ENCODE measurements at places on chromosomes 7 and 10. TPM values are rescaled to one million over a fixed set of nuclear protein-coding genes. Genes with fewer than 3 reads are reported as not detected.

DNA sequence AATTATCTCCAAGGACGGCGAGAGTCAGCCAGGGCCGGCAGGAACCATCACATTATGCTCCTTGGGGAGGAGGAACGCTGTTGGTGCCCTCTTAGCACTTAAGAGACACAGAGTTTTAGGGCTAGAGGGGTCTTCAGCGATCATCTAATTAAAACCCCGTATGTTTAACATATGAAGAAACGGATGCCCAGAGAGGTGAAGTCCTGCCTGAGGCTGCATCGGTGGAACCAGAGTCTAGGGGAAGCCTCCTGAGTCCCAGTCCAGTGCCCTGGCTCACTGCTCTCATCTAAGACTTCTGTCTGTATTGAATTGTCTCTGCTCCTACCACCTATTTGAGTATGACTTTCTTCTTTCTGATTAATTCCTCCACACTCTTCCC lies 688 bp upstream of the ABCB4 start:
- no peak for DNase-seq

Gene DNAJB6
- 52.5 TPM for total RNA-seq

DNA sequence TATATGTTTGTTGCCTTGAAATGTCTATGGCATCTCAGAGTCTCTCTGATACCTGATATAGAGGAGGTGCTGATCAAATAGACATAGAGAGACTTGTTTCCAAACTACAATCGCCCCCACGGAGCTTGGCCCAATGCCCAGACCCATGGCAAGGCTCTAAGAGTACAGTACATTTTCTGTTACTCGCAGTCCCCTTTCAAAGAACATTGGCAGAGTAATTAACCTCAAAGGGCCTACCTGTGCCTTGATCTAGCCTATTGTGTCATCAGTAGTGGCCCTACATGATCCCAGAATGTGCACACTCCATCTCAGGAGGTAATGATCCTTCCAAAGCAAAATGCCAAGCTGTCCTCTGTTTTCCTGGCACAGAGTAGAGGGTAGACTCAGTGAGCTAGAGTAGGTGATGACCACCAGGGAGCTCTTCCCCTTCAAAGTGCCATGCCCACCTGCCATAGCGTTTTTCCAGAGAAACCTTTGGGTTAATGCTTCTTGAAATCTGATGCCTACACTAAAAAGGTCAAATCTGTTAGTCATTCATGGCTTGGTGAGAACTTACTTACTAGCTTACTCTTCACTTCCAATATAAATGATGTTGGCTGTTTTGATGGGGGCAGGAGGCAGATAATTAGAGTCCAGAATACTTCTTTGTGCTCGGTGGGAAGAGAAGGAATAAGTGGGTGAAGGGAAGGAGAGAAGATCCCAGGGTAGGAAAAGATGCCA lies 41.2 kb upstream of the ACSL5 start:
- no peak for DNase-seq

DNA sequence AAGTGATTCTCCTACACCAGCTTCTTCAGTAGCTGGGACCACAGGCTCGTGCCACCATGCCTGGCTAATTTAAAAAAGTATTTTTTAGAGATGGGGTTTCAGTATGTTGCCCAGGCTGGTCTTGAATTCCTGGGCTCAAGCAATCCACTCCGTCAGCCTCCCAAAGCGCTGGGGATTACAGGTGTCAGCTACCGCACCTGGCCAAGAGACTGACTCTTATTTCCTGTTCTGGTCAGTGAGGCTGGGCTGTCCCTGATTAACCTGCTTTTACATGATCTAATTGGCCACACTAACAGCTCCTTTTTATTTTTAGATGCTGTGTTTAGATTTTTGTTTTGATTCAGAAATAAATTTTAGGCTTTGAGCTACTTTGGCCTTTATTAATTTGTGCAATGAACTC lies 203.9 kb downstream of the NXPH1 start:
- DNase-seq = no peak

- DNase-seq = no peak
Observed at GRCh38 chr10:70435241-70436085, 6.0 kb downstream of the NODAL start.

Gene CHST12
- 8.4 TPM for total RNA-seq

DNA sequence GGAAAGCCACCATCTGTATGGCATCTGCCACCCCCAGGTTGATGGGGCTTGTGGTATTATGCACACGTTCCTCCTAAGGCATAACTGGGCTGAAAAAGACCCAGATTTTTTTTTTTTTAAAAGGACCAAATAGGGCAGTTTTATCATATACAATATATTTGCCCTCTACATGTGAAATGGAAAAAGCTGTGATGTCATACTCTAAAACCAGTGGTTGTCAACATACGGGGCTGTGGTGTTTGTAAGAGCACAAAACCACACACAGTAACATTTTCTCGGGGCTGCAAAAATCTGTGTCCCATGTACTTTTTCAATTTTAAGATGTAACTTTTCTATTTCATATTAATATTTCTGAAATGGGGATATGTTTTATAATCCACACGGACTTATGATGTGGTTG lies 34.9 kb downstream of the FAM171A1 start:
- no peak for DNase-seq

Gene MYH16
- total RNA-seq = 0.13 TPM

Gene GPNMB
- total RNA-seq = 5.9 TPM

DNA sequence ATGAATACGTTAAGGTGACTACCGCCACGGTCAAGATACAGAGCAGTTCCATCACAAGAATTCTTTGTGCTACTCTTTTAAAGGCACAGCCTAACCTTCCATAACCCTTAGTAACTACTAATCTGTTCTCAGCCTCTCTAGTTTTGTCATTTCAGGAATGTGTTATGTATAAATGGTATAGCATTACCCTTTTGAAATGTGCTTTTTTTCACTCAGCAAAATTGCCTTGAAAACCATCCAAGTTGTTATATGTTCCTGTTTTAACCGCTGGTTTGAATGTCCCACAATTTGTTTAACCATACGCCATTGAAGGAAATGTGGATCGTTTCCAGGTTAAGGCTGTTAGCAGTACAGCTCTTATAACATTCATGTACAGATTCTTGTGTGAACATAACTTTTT lies 32.0 kb downstream of the WAC start:
- DNase-seq = no peak

Gene PTPRZ1
- total RNA-seq = not detected

- no peak for DNase-seq
Observed at GRCh38 chr10:92354587-92354986, 63.6 kb downstream of the MARCHF5 start.

GRCh38 chr10:44733501-44734488 lies 177.3 kb upstream of the TMEM72 start:
- DNase-seq = no peak

Gene ZNF488
- total RNA-seq = not detected

GRCh38 chr7:116500078-116500853 lies 728 bp downstream of the CAV2 start:
- DNase-seq = no peak

DNA sequence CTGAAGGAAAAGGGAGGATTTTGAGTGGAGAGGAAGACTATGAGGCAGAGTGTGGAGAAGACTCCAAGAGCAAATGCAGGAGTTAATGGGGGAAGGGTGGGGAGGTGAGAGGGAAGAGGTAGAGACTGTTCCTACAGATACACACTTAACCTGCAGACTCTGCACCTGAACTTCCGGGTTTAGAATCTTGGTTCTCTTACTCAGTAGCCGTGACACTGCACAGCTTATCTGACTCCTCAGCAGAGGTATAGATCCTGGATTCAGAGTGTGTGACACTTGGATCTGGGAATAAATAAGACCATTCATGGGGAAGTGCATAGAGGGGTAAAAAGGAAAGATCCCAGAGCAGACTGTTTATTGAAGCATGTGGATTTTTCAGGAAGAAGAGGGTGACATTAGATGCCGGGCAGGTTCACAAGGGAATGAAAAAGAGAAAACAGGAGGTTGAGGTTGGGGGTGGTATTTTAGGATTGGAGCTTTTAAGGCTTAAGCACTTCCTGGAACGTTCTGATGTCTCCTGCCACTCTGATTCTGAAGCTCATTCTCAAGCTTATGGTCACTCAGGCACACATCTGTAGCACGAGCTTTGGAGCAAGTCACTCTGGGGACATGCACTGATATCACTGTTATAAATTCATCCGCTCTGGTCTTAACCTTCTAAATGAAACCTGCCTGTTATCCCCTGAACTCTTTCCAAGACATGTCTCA lies 5.7 kb upstream of the ZC3HAV1L start:
- no peak for DNase-seq

DNA sequence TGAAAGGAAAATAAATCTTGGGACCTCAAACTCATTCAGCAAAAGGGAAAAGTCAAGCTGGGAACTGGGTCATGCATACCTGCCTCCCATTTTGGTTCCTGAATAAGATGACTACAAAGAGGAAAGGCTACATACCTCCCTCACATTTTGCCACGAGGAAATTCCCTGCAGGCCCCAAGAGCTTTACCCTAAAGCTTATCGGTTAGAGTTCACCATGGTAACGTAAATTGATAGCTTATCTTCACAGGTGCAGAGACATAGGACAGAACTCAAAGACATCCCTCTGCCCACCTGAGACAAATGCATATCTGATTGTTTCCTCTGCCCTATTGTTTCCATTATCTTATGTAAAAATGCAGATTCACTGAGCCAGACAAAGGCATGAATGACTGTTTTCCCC lies 31.5 kb upstream of the GRB10 start:
- DNase-seq = no peak

- DNase-seq = no peak
Observed at GRCh38 chr7:153440715-153441114, 611.5 kb upstream of the DPP6 start.

- DNase-seq = peak; percentile 57
Observed at GRCh38 chr7:148912758-148913541, 28.9 kb upstream of the EZH2 start.

GRCh38 chr7:124718032-124718766 lies 47.4 kb downstream of the GPR37 start:
- no peak for DNase-seq

GRCh38 chr10:10540398-10540797 lies 477.3 kb upstream of the CELF2 start:
- no peak for DNase-seq

DNA sequence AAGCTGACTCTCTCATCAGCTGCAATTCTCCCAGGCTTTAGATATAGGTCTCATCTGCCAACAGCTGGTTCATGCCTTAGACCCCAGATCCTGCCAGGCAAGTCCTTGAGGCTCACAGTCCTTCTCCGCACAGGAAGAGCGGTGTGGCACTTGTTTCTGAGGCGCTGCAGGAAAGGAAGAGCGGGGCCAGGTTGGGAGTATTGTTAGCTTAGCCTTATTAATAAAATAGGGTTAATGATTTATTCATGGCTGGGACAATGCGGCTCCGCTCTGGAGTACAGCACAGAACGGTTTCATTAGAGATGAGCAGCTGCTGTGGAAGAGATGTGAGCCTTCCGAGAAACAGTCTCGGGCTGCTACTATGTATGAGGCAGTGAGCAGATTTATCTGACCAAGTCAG lies 78.1 kb downstream of the FZD1 start:
- no peak for DNase-seq

DNA sequence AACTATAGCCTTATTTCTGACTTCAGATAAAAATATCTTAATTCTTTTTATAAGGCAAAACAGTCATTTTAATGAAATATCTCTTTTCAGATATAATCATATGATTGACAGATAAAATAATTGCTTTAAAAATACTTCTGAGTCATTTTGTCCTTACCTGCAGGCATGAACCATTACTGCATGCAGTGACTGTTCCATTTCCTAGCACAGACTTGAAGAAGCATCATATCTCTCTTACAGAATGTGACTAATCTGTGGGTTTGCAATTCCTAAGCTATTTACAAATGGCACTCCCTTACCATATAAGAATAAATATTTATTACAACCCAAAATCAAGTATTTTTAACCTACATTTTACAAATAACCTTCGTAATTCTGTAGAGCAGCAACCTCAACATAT lies 120.7 kb downstream of the SRPK2 start:
- no peak for DNase-seq

GRCh38 chr10:69421611-69422308 lies 5.0 kb upstream of the TACR2 start:
- no peak for DNase-seq

DNA sequence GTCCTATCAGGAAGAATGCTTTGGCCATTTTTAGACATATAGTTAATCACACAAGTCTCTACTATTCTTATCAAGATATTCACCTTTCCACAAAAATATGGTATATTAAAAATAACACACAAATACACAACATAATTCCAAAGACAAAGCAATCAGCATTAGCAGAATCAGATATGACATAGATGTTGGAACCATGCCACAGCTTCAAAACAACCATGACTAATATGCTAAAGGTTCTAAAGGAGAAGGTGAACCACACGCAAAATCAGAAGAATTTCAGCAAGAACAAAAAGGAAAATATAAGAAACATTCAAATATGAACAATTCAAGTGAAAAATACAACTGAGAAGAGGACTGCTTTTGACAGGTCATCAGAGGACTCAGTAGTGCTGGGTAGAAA lies 670.2 kb upstream of the SORCS1 start:
- no peak for DNase-seq

DNA sequence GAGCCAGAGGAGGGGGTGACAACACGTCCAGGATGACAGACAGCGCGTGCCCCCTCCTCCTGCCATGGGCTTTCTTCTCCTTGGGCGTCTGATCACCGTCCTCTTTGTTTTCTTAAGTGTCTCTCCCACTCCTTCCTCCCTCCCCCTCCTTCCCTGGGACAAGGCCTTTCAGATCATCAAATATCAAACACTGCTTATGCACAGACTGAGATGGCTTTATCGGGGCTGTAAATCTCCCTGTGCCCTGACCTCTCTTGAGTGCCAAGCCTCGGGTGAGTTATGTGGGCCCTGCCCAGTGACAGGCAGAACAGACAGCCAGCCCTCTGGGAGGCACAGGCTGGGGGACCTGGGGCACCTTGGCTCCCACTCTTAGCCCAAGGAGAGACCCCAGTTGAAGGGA lies 116.4 kb downstream of the C10orf105 start:
- no peak for DNase-seq

GRCh38 chr7:116354171-116354545 lies 143.8 kb downstream of the TES start:
- DNase-seq = no peak

GRCh38 chr7:100400041-100400440 lies 26.8 kb downstream of the PILRA start:
- no peak for DNase-seq

- DNase-seq = no peak
Observed at GRCh38 chr10:76523246-76523645, 1091.8 kb downstream of the LRMDA start.

DNA sequence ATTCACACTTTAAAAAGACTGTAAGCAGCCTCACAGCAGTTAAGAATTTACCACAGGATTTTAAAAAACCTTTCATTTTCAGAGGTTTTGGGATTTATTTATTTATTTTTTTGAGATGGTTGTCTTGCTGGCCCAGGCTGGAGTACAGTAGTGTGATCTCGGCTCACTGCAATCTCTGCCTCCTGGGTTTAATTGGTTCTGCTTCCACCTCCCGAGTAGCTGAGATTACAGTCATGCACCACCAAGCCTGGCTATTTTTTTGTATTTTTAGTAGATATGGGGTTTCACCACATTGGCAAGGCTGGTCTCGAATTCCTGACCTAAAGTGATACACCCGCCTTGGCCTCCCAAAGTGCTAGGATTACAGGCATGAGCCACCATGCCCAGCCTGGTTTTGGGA lies 19.1 kb downstream of the MINDY4 start:
- no peak for DNase-seq

Measured in GM12878 (cell line).